ENCODE measurements at places on chromosomes 6 and 20.
A peak's percentile ranks its signal among the peaks of the same experiment; 100 is the strongest.

GRCh38 chr6:129469070-129469662 is 240.8 kb downstream of the ARHGAP18 start:
- peak; percentile 46 for DNase-seq

DNA sequence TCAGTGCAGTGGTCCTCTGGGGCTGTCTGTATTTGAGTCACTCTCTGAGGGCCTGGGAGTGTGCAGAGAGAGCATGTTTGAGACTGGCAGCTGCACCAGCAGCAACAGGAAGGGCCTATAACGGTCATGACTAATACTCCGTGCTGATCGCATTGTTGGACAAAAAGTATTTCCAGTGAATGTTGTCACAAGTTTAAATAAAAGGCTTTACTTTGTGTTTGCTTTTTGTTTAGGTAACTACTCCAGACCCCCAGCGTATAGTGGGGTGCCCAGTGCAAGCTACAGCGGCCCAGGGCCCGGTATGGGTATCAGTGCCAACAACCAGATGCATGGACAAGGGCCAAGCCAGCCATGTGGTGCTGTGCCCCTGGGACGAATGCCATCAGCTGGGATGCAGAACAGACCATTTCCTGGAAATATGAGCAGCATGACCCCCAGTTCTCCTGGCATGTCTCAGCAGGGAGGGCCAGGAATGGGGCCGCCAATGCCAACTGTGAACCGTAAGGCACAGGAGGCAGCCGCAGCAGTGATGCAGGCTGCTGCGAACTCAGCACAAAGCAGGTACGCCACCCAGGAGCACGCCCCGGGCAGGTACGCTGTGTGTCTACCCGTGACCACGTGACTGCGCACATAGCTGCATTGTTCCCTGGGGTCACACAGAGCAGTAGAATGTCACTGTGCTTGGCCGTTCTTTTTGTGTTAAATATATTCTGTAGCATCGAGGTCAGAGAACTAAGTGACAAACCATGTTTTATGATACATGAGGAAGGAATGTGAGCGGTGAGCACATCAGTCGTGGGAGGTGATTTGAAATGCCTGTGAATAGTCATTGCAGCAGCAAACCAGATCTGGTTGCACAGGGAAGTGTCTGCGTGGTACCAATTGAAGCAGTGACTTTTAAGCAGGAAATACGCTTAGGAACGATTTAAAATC is 174.7 kb downstream of the TMEM242 start:
- peak; percentile 97 for DNase-seq

DNA sequence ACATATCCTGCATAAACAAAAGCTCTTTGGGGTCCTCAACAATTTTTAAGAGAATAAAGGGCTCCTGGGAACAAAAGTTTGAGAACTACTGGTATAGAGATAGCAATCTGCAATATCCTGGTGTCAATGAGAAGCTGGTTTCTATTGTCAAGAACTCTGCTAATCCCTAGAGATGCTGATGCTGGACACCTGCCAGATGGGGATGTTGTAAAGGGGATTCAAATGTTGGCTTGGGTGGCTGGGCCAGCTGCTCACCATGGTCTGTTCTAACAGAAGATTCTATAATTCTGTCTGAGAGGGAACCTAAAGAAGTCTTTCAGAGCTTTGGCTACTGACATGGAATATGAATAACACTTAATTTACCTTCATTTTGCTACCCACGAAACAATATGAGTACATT is 137.8 kb downstream of the BTBD9 start:
- no peak for DNase-seq

GRCh38 chr6:87196275-87196842 is 41.0 kb downstream of the ZNF292 start:
- DNase-seq, result peak; percentile 8

DNA sequence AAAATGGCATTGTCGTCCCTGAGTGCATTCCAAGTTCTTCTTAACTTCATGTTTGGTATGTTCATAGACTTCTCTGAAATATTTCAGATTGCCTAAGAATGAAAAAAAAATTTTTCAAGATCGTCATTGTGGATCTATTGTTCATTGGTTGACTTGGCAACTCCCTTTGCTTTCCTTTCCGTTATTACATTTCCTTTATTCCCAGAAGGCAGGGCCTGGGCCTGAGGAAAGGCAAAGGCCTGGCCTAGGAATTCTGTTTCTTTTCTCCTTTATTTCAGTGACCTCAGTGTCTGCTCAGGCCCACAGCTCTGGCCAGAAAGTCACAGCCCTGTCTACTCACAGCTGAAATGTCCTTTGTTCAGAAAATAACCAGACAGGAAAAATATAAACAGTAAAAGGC is 401.6 kb upstream of the PLCB4 start:
- no peak for DNase-seq

- DNase-seq, result no peak
Observed at GRCh38 chr6:169629256-169629655, 72.6 kb downstream of the WDR27 start.

GRCh38 chr20:25738198-25738597 is 41.5 kb upstream of the ZNF337 start:
- peak; percentile 55 for DNase-seq

GRCh38 chr6:102841060-102841459 is 1447.6 kb downstream of the GRIK2 start:
- no peak for DNase-seq
